ENCODE measurements at places on chromosomes 3 and 15.

GRCh38 chr3:177783338-177783737 lies 586.1 kb upstream of the TBL1XR1 start:
- DNase-seq, result no peak

- DNase-seq, result no peak
Observed at GRCh38 chr15:59298225-59298853, 74.3 kb downstream of the MYO1E start.

DNA sequence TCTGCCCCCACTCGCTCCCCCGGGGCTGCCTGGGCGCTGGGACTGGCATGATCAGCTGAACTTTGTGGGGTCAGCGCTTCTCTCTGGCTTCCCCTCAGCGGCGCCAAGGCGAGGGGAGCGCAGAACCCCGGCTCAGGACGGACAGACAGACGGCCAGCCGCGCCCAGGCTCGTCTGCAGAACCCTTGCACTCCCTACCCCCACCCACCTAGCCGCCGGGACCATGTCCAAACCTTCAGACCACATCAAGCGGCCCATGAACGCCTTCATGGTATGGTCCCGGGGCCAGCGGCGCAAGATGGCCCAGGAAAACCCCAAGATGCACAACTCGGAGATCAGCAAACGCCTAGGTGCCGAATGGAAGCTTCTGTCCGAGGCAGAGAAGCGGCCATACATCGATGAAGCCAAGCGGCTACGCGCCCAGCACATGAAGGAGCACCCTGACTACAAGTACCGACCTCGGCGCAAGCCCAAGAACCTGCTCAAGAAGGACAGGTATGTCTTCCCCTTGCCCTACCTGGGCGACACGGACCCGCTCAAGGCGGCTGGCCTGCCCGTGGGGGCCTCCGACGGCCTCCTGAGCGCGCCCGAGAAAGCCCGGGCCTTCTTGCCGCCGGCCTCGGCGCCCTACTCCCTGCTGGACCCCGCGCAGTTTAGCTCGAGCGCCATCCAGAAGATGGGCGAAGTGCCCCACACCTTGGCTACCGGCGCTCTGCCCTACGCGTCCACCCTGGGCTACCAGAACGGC lies 621 bp downstream of the SOX14 start:
- DNase-seq, result no peak

DNA sequence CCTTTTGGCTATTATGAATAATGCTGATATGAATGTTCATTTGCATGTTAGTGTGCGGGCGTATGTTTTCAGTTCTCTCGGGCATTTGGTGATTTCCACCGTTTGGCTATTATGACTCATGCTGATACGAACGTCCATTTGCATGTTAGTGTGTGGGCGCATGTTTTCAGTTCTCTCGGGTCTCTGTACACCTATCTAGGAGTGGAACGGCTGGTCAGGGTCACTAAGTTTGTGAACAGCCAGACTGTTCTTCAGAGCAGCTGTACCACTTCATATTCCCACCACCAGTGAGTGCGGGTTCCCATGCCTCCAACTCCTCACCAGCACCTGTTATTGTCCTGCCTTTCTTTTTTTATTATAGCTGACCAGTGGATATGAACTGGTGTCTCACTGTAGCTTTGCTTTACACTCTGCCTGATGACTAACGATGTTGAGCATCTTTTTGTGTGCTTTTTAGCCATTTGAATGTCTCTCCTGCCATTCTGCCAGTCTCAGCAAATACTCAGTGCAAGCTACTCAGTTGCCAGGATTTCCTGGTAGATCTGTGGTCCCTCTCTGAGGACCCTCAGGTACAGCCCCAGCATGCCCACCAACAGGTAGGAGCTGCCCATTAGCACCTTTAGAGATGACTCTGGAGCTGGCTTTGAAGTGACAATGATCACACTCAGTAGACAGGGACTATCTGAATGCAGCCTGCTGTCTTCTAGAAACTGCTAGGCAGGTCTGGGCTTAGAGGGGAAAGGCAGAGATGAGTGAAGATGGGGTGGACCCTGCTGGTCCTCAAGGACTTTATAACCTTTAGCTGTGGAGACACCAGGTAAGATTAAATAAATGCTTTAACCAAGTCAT lies 141.1 kb downstream of the XXYLT1 start:
- no peak for DNase-seq

GRCh38 chr3:42735019-42735418 lies 32.4 kb upstream of the HHATL start:
- DNase-seq, result no peak

DNA sequence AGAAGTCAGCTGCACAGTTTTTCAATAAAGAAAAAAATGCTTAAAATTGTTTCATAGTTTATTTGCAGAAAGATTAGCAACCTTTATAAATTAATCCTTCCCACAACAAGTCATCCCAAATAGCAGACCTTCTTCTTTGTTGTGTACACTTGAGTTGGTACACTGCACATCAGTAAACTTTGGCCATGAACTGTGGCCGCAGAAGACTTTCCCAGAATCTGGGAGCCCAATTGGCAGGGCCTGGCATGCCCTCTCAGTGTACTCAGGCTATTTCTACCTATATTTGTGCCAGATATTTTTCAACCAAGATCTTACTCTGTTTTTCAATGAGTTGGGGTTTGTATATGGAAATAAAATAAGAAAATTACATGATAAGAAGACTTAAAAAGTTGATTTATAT lies 133.1 kb downstream of the DIPK2A start:
- DNase-seq, result no peak

DNA sequence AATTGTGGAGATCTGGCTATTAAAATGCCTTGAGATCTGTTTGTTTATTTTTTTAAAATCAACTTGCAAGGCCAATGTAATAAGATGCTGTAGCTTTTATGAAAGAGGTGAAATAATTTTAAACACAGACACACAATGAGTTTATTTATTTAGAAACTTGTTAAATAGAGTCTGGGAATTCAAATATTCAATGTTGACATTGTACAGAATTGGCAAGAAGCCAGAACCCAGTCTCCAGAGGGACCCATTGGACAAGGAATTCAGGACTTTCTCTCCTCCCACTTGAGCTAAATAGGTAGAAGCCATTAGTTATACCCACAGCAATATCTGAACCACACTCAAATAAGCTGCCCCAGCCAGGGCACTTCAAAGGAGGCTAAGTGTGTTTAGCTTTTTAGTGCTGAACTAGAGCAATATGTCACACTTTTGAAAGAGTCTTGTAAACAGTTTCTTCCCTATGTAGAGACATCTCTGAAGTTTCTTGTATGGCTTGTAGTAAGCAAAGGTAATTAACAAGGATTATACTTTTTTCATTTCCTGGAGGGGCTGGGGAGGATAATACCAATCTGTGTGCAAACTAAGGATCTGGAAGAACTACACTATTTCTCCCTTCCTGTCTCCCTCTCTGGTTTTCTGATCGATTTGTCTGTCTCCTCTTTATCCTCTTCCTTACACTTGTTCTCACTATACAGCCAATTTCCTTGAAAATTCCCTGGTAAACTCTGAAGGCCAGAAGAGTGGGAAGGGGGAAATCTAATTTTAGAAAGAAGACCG lies 6.0 kb downstream of the MECOM start:
- no peak for DNase-seq

GRCh38 chr3:158792709-158793108 lies 9.1 kb upstream of the MFSD1 start:
- DNase-seq, result no peak

DNA sequence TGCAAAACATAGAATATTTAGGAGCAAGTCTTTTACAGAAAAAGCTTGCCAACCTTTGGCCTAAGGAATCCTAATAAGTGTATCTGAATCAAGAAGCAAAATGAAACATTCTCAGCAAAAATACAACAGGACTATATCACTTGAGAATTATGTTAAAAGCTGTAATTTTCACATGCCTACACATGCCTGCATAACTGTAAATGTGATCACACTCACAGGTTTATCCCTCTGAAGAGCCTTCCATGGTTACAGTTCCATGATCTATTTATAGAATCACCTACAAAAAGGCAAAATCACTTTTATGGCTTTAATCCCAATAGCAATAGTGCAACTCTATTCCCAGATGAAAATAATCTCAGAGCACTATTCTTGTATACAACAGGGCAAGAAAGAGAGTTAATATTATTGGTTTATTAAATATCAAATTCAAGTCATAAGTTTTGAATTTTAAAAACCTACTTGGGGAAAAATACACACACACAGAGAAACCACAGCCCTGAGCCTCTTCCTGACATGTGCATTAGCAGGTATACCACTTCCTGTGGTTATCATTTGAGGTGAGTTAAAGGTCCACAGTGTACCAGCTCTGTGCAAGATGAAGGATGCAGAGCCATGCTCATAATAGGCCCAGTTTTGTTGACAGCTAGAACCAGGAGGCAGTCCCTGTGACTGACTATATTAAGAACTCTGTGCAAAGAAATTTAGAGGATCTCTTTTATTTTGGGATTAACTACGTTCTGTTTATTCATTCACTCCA lies 252.5 kb upstream of the TGFBR2 start:
- no peak for DNase-seq

DNA sequence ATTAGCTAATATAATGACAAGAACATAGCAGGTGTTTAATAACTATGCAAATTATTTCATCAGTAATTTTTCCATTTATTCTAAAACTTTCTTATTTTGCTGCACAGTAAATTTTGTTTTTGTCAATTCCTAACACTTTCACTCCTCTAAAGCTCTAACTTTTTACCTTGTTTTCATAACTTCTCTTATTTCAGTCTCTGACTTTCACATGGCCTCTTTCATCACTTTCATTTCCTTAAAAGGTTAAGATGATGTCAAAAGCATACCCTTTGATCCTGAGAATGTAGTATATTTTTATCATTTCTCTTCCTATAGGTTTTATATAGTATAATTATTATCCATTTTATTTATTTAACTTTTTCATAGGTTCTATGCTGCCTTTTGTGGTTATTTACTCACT lies 1325.8 kb upstream of the ALCAM start:
- DNase-seq, result no peak

GRCh38 chr15:60375306-60375705 lies 22.5 kb downstream of the ANXA2 start:
- no peak for DNase-seq

GRCh38 chr3:107555359-107555758 lies 32.6 kb downstream of the BBX start:
- no peak for DNase-seq

DNA sequence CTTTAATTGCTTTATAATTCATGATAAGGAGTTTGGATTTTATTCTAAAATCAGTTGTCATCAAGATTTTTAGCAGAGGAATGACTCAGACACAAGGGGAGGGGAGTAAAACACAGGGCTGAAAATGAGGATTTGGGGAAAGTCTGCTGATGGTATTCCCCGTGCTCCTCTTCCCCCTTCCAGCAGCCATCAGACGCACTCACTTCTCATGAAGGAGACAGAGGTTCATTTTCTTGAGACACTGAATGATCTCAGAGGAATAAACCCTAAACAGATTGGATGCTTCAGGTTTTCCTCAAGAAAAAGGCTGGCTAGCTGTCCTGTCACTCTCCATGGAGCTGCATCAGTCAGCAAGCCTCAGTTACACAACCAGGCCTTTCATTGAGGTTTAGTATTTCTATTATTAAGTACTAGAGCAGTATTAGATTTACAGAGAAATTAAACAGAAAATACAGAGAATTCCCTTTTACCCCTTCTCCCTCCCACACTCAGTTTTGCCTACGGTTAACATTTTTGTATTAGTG lies 166.4 kb downstream of the C3orf70 start:
- DNase-seq, result no peak

GRCh38 chr15:100109486-100110035 lies 232.2 kb downstream of the ADAMTS17 start:
- no peak for DNase-seq

DNA sequence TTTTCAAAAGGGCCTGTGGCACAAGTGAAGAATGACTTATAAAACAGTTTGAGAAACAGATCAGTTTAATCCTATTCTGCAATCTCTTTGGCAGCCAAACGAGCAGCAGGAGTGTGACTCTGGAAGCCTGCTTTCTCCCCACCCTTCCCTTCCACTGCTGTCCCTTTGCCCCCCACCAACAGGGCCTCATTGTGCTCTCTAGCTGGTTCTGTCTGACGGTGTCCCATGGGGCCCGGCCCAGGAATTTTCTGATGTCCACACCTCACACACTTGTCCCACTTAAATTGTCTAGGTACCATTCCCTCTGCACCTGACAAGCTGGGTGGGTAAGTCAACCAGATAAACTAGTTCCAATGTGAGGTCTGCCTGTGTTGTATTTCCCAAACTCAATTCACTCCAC lies 16.4 kb downstream of the SLCO2A1 start:
- no peak for DNase-seq

DNA sequence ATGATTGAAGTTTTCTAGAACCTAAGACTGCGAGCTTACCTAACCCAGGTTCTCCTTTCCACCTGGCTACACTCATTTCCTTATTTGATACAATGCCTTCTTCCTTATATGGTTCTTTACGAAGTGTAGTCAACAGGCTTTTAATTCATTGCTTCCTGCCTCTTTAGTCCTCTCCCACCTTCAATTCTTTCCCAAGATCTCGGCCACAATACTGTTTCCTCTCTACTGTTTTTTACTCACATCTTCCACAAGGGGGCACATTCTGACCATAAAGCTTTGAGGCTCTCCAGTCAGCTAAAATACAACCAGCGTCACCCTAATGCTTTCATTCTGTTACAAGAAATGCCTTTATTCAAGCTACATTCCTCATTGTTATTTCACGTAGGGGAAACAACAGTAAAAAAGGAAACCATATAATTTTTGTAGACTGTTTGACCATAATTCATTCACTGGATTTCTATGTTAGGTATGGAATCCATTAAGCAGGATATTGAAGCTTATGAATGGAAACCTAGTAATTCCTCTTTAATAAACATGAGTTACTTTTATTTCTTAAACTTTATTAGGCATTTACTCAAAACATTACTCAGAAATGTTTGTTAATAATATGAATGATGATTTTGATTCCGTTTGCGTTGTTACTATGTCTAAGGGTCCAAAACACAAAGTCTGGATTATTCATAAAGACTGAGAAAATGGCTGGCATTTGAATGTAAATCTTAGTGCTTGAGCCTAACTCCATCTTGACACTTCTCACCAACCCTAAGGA lies 29.5 kb upstream of the VEPH1 start:
- peak; percentile 42 for DNase-seq

GRCh38 chr3:138692152-138692551 lies 83.6 kb downstream of the FAIM start:
- no peak for DNase-seq

DNA sequence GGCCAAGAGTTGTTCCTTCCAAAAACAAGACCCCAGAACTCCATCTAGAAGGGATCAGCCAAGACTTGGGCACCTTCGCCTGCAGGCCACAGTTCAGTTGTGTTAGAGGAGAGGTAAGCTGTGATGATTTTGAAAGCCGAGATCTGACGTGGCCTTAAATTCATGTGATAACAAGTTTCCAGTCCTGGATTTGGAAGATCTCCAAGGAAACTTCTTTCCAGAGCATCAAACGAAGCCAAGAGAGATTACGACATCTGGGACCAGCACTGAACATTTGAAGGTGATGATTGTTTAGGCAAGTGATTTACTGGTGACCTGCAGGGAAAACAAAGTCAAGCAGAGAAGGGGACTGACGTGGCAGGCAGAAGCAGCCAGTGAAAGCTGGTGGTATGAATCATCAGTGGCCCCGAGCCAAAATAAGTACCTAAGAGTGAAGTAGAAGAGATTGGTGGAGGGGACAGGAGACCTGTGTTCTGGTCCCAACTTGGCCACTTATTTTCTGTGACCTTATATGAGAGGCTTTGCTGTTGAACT lies 339.0 kb upstream of the PROK2 start:
- DNase-seq, result peak; percentile 56

- DNase-seq, result no peak
Observed at GRCh38 chr15:34013746-34014145, 25.3 kb downstream of the AVEN start.

- DNase-seq, result no peak
Observed at GRCh38 chr3:145727476-145727875, 433.5 kb downstream of the PLOD2 start.
